ENCODE measurements at places on chromosomes 2 and 18. TPM values are rescaled to one million over a fixed set of nuclear protein-coding genes. Genes with fewer than 3 reads are reported as not detected.

- DNase-seq: no peak
Measured at GRCh38 chr2:64478502-64479230, 24.7 kb downstream of the LGALSL start.

- DNase-seq: no peak
Measured at GRCh38 chr2:42009657-42010580, 37.9 kb upstream of the PKDCC start.

- no peak for DNase-seq
Measured at GRCh38 chr2:109436610-109437225, 177.0 kb downstream of the SEPTIN10 start.

DNA sequence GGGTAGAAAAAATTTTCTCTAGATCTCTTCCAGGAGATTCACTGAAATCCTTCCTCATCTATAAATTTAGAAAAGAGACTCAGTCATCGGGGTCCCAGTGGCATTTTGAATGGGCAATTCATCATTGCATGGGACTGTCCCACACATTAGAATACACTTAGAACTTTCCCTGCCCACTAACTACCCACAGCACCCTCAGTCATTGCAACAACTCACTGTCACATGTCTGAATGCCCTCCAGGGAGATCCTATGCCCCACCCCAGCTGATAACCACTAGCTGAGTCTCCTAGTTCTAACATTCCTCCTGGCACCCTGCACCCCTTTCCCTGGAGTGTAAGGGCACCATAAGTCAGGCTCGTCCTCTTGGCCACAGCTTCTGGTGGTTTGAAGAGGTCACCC lies 89.6 kb downstream of the INSIG2 start:
- DNase-seq: no peak

GRCh38 chr2:144796164-144796563 lies 276.2 kb upstream of the ZEB2 start:
- DNase-seq: no peak

DNA sequence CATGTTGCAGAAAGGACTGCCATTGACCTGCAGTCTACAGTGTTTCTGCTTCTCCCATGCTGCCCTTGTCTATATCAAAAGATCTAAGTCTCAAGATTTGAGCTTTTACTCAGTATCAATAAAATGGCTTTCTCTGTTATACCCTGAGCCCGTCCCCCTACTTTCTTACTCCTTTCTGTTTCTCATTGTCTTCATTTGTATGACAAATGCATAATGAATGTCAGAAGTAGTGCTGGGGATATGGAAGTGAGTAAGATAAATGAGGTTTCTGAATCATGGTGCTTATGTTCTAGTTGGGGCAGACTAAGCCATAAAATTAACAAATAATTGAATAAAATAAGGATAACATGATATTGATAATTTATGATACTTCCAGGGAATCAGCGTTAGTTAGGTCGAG lies 128.6 kb downstream of the PARD3B start:
- DNase-seq: no peak

DNA sequence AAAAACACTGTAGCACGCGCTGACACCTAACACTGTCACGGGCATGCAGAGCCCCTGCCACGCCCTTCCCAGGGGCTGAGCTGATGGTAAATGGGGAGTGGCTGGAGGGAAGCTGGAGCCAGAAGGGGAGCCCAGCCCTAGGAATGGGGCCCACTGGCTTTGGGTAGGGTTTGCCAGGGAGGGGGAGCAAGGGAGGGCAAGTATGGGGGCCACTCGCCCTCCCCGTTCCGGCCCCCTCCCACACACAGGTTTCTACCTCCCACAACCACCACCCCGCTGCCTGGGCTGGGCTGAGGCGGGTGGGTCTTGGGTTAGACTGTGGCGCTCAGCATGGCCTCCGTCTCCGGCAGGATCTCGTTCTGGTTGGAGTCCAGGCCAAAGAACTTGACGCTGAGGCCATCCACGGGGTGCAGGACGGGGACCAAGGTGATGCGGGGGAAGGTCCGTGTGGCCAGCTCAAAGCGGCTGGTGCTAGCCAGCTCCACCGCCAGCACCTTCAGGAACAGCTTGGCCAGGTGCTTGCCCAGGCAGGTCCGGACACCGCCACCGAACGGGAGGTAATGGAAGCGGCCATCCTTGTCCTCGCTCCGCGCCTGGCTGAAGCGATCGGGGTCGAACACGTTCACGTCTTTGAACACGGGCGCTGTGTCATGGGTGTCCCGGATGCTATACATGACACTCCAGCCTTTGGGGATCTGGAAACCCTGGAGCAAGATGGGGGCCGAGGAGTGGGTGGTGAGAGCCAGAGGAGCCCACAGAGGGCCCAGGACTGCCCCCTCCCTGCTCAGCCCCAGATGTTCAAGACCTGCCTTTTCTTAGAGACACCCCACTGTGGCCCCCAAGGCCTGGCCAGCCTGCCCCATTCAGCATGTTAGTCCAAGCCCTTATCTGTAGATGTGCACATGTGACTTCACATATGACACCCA lies 15.5 kb downstream of the CYP26B1 start:
- peak; percentile 43 for DNase-seq

DNA sequence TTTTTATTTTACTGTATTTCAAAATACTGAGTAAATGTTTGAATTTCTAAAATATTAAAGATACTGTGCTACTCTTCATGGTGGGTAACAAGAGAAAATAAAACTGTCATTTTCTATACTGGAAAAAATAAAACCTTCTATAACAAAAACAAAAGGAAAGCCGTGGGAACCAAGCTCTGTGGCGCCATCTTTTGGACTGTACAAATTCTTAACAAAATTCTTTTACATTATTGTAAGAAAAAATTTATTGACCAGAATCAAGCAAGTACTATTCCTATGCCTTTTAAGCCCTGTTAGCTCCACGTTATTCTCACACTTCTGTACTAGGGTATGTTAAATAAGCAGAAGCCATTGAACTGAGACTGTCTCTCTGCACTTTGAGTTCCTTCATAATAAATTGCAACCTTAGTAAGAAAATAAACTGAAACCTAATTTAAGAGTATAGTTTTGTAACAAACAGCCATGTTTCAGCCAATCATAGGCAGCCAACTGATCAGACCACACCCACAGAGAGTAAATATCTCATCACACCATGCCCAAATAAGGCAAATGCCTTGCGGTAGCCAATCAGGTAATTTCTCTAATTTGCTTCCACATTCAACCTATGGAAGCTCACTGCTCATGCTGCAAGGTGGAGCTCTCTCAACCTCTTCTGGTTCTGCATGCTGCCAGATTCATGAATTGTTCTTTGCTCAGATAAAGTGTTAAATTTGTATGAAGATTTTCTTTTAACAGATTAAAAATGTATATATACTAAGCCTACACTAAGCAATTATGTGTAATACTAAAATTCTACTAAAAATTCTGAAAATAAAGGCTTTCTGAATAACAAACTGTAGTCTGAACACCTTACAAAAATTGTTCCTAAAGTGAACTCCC lies 42.2 kb downstream of the HIBCH start:
- no peak for DNase-seq

GRCh38 chr2:105868060-105868459 lies 123.3 kb downstream of the NCK2 start:
- DNase-seq: no peak

DNA sequence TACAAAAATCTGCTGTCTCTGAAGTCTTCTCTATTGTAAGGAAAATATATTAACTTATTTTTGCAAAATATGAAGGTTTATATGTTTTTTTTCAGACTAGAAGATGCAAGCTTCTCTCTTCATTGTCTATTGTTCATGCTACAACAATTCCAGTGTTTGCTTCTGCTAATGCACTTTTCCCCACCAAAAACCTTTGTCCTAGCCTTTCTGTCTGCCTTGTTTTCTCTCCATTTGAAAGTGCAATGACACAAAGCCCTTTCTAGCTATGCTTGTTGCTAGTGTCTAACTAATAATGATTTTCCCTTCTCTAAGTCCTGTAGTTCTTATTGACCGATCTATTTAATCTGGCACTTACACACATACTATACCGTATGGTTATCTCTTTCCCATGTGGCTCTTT lies 369.5 kb upstream of the CELF4 start:
- no peak for DNase-seq

- DNase-seq: no peak
Measured at GRCh38 chr2:76640905-76641304, 881.3 kb downstream of the LRRTM4 start.

- DNase-seq: no peak
Measured at GRCh38 chr2:39725401-39725800, 53.7 kb downstream of the THUMPD2 start.

GRCh38 chr2:61371027-61371426 lies 99.9 kb downstream of the USP34 start:
- DNase-seq: no peak

- no peak for DNase-seq
Measured at GRCh38 chr18:23263551-23264235, 128.4 kb downstream of the CABLES1 start.

DNA sequence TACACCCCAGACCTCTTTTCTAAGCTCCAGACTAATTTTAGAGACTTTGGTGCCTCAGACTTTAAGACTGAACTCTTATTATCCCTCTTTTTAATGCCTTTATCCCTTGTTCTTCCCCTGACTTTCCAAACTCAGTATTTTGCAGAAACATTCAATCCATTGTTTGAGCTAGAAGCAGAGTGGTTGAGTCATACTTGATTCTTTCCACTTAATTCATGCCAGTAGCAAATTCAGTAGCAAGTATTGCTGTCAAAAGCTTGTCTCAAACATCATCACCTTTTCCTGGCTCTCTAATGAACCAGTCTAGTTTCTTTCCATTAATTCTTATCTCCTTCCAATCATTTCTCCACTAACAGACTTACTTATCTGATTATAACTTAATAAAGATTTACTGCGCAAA lies 699.7 kb upstream of the ZNF804A start:
- no peak for DNase-seq

DNA sequence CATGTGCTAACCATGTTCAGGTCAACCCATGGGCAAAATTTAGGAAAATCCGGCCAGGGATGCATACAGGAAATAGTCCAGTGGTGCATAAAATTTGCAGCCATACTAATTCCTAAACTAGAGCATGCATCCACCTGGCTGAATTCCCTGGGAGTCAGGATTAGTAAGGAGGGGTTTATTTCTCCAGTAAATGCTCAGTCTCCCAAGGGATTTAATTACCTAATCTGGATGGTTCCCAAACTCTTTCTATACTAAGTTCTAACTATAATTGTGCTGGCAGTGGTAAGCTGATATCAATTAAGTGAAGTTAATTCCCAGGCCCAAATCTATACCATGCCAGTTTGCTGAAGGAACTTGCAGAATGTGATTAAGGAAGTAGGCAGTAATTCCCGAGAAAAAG lies 26.2 kb upstream of the EVA1A start:
- no peak for DNase-seq

DNA sequence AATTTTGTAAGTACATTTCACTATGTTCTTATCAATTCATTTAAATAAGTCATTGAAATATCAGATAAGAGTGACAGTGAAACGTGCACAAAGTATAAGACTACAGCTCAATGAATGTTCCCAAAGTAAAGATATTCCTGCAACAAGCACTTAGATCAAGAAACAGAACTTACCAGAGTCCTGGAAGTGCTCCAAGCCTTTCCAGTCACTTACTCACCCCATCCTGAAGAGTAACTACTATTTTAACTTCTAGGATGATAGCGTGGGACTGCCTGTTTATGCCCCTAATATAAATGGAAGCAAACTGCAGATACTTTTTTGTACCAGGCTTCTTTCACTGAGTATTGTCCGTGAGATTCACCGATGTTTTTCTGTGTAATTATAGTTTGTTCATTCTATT lies 768.9 kb downstream of the SLC4A3 start:
- no peak for DNase-seq

GRCh38 chr2:171615069-171615468 lies 72.2 kb upstream of the DYNC1I2 start:
- no peak for DNase-seq

DNA sequence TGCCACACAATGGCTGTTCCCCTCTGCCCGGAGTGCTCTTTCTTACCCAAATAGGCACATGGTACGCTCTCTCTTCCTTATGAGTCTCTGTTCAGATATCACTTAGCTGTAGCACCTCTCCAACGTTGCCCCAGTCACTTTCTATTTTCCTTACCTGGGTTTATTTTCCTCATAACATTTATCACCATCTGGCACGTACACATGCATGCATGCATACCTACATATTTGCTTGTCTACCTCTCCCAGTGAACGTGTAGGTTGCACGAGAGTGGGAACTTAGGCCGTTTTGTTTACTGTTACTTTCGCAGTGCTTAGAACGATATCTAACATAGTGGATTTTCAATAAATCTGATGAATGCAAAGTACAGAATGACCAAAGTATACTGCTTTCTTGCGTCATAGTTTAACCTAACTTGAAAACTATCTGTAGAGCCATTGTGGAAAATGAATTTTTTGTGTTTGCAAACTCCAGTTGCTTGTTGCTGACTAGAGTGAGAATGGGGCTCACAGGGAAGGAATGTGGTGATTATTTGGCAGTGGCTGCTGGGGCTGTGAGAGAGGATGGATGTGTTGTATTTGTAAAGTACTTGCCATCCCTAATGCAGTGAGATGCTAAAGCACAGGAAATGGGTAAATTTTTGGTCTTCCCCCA lies 47.1 kb downstream of the ACSL3 start:
- DNase-seq: no peak

GRCh38 chr2:193793914-193794313 lies 1599.2 kb upstream of the TMEFF2 start:
- DNase-seq: no peak

DNA sequence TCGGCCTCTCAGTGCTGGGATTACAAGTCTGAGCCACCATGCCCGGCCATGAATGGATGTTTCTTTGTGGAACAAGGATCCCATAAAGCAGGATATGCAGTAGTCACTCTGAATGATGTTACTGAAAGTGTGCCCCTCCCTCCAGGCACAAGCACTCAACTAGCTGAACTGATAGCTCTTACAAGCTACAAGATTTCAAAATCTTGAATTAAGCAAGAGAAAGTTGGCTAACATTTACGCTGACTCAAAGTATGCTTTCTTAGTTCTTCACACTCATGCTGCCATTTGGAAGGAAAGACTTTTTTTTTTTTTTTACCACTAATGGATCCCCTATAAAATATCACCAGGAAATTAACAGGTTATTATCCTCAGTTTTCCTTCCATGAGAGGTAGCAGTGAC lies 549.0 kb upstream of the PKDCC start:
- DNase-seq: no peak

DNA sequence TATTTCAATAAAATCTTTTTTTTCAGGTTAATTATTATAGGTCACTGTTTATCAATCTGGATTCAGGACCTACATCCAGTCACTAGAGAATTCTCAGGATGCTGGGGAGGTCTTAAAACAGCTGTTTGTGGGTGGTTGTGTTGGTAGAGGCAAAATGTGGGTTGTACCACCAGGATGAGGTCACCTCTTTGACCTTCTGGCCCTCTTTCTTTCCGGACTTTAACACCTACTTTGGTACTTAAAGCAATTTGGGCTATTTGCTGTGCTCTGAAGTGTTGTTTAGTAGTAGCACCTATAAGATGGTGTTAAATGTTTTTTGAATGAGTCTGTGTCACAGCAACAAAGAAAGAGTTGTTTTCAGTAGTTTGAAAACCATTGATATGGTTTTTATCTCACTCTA lies 14.6 kb downstream of the EML4 start:
- DNase-seq: peak; percentile 42

- no peak for DNase-seq
Measured at GRCh38 chr18:33507019-33507418, 66.5 kb upstream of the CCDC178 start.

- DNase-seq: no peak
Measured at GRCh38 chr18:7512348-7512747, 54.8 kb upstream of the PTPRM start.

Gene ZCCHC2
- total RNA-seq: 36.4 TPM

Gene HOXD10
- total RNA-seq: not detected

Gene FEV
- total RNA-seq: not detected

Gene LHCGR
- total RNA-seq: not detected

Gene FBXO48
- total RNA-seq: 1.5 TPM

Gene FOXD4L1
- total RNA-seq: 0.18 TPM

Gene CPO
- 0.20 TPM for total RNA-seq

Gene ASXL3
- total RNA-seq: not detected

Gene KCNS3
- not detected for total RNA-seq

Gene MBP
- 59.5 TPM for total RNA-seq

Gene NTSR2
- not detected for total RNA-seq

All from CD8-positive, alpha-beta memory T cell (primary cell).